ENCODE measurements at places on chromosomes 3 and 15.

DNA sequence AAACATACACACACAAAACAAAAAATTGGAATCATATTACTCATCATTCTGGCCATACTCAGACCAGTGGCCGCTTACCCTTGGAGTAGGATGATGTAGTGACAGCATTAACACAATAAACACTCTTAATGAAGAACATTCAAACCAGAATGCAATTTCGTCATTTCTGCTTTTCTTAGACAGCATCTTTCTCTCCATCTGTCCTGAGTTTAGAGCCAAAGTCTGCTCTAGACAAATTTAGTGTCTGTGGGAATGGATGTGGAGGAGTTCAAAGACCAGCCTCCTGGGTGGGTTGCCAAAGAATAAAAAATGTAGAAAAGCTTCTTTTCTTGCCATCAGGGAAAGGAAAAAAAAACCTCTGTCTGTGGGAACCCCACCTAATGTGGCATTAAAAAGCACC lies 212.4 kb upstream of the POU1F1 start:
- DNase-seq, result no peak

GRCh38 chr3:70108072-70108471 lies 108.5 kb downstream of the SAMMSON start:
- DNase-seq, result no peak

DNA sequence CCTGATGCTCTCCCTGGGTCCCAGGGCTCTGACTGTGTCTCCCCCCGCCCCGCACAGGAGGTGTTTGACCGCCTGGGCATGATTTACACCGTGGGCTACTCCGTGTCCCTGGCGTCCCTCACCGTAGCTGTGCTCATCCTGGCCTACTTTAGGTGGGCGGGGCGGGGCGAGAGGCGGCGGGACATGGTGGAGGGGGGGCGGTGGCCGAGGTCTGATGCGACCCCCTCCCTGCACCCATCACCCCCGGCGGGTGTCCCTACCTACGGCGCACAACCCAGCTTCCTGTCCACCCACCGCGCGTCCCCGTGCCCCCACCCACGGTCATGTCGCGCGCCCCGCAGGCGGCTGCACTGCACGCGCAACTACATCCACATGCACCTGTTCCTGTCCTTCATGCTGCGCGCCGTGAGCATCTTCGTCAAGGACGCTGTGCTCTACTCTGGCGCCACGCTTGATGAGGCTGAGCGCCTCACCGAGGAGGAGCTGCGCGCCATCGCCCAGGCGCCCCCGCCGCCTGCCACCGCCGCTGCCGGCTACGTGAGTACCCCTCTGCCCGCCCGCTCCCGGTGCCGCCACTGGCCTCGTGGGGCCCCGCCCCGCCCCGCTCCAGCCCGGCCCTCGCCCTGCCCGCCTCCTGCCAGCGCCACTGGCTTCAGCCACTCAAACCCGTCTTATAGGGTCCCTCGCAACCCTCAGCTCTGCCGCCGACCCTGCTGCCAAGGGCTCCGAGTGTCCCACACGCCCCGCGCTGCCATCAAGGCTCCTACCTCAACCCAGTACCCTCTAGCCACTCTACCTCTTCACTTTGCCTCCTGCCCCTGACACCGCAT lies 21.0 kb downstream of the PTH1R start:
- no peak for DNase-seq

- DNase-seq, result no peak
Observed at GRCh38 chr15:55799291-55800212, 56.6 kb upstream of the PRTG start.

DNA sequence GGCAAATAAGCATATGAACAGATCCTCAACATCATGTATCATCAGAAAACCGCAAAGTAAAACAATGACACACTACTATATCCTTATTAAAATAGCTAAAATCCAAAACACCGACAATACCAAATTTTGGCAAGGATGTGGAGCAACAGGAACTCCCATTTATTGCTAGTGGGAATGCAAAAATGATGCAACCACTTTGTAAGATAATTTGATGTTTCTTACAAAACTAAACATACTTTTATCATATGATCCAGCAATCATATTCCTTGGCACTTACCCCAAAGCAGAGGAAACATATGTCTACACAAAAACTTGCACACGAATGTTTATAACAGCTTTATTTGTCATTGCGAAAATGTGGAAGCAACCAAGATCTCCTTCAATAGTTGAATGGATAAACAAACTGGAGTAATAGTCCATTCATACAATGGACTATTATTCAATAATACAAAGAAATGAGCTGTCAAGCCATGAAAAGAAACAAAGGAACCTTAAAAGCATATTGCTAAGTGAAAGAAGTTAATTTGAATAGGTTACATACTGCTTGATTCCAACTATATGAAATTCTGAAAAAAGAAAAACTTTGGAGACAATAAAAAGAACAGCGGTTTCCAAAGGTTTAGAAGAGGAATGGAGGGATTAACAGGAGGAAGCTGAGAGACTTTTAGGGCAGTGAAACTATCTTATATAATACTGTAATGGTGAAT lies 172.0 kb downstream of the VPS13C start:
- DNase-seq, result no peak

DNA sequence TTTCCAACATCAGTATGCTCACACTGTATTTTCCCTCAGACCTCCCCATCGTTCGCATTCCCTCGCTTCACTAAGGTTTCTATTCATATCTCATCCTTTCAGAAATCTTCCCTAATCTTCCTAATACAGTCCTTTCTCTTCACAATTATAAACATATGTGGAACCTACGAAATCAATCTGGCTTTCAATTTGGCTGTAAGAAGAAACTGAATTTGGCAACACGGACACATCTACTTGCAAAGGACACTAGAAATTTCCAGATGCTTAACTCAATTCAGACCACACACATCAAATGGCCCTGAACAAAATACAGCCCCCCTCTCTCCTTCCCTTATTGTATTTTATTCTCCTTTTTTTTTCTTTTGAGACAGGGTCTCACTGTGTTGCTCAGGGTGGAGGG lies 39.1 kb upstream of the TM4SF19 start:
- DNase-seq, result no peak

GRCh38 chr3:157469561-157470294 lies 33.1 kb downstream of the PTX3 start:
- DNase-seq, result no peak

DNA sequence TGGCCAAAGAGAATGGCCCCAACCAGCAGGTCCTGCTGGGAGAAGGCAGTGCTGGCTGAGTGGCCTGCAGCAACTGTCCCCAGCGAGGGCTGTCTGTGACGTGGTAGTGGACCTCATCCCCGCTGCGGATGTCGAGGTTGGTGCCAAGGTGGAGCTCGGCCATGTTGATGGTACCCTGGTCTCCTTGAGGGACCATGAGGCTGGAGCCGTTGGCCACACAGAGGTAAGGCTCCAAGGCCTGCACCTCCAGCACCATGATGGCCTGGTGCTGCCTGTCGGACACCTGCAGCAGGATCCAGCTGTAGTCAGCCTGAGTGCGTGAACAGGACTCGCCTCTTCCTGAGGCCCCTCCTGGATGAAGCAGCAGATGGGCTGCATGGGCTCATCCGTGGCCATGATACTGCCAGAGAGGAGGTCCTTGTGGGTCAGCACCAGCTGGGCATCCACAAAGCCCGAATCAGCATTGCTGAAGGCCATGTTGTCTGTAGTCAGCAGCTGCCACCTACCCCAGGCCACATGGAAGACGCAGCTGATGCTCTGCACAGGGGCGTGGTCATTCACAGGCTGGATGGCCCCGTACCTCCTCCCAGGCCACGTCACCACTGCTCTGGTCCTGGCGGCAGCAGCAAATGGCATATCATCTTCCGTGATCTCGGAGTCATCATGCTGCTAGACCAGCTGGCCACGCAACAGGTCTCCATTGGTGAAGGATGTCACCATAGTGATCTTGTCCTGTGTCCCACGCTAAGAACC lies 167.5 kb downstream of the GOLGA6L4 start:
- no peak for DNase-seq

- DNase-seq, result no peak
Observed at GRCh38 chr3:156665291-156665690, 9.1 kb upstream of the TIPARP start.

GRCh38 chr15:85872125-85872524 lies 77.4 kb upstream of the KLHL25 start:
- DNase-seq, result no peak

- DNase-seq, result no peak
Observed at GRCh38 chr3:40689837-40690236, 165.1 kb downstream of the ZNF621 start.

- no peak for DNase-seq
Observed at GRCh38 chr3:126678693-126679317, 23.9 kb upstream of the TXNRD3 start.

Measured in stimulated activated CD4-positive, alpha-beta T cell treated with anti-CD3 and anti-CD28 coated beads, Interleukin-1b, Interleukin-23, amount 100 ng/mL, for 1 hour (primary cell).